ENCODE measurements at places on chromosomes 3 and 15.

GRCh38 chr3:172786036-172786435 lies 35.5 kb downstream of the ECT2 start:
- DNase-seq: no peak

DNA sequence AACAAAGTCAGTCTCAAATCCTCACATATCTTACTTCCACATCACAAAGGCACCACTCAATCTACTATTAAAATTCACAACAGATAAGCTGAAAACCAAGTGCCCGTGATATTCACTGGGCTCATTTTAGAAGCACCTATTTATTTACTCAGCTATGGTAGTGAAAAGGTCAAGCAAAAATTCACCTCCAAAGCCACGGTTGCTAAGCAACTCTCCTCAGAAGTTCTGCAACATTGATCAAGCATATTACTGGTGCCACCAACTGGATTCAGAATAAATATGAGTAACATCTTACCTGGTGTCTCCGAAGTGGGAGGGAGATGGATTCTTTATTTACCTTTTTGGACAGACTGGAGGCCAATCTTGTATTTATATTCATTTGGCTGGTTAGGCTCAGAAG lies 714.8 kb downstream of the FHIT start:
- no peak for DNase-seq

- DNase-seq: no peak
Observed at GRCh38 chr3:23094890-23095462, 108.2 kb upstream of the UBE2E2 start.

DNA sequence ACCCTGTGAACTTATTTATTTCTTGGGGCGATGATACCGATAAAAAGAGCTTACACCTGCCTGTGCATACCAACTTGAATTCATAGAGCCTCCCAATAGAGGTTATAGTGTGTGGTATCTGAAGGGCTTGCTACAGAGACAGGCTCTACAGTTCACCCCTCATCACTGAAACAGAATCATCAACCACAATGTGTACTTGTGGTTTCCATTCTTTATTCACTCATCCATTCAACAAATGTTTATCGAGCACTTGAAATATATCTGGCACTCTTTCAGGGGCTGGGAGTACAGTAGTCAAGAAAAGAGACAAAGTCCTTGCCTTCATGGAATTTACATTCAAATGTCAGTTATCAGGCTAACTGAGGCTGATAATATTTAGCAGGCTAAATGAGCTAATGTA lies 134.4 kb upstream of the SKOR1 start:
- no peak for DNase-seq

DNA sequence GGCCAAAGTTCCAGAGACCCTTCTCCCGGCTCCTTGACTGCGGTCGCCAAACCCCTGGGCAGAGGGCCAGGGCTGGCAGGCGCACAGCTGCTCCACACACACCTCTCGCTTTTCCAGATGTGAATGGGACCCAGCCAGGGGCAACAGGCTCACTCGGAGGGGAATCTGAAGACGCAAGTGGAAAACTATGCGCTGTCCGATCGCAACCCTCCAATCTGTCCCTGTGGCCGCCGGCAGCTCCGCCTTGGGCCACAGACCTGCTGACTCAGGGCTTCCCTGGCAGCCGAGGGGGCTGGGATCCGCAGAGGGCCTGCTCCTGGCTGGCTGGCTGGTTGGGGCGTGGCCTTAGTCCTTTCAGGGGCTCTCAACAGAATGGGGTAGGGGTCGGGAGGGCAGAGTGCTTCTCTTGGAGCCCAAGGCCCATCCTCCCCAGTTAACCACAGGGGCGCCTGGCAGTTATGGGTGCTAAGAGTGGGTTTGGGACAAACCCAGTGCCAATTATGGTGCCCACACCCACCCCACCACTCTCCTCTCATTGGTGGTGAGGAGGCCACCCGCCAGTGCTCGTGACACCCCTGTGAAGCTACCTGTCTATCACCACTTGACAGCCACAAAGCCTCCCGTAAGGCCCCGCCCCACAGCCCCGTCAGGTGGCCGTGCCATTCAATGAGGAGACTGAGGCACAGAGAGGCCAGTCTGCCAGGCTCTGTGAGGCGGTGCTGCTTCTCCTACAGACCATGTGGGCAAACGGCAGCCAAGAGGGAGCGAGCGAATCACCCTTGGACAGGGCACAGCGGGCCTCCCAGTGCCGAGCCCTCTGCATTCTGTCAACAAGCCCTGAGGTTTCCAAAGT lies 53.8 kb downstream of the IQSEC1 start:
- no peak for DNase-seq

GRCh38 chr15:65896236-65896635 lies 26.9 kb downstream of the RAB11A start:
- no peak for DNase-seq

GRCh38 chr3:41751597-41751996 lies 210.3 kb downstream of the ULK4 start:
- no peak for DNase-seq

GRCh38 chr15:85625856-85626255 lies 168.9 kb downstream of the KLHL25 start:
- DNase-seq: no peak

DNA sequence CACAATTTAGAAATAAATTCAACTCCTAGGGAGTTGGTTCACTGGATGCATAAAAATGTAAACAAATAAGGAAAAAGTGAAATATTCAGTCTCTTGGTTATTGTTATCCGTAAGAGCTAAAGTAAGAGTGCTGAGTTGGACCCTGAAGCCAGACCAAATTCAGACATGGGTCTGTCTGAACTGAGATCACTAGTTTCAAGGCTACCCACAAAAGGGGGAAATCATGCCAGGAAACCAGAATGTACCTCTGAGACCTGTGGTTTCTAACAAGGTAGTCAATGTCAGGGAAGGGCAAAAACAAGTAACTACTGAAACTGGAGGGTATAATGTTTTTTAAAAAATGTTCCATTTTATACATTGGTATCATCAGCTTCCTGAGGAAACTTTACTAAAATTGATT lies 35.2 kb upstream of the GOLGA6L2 start:
- DNase-seq: no peak

DNA sequence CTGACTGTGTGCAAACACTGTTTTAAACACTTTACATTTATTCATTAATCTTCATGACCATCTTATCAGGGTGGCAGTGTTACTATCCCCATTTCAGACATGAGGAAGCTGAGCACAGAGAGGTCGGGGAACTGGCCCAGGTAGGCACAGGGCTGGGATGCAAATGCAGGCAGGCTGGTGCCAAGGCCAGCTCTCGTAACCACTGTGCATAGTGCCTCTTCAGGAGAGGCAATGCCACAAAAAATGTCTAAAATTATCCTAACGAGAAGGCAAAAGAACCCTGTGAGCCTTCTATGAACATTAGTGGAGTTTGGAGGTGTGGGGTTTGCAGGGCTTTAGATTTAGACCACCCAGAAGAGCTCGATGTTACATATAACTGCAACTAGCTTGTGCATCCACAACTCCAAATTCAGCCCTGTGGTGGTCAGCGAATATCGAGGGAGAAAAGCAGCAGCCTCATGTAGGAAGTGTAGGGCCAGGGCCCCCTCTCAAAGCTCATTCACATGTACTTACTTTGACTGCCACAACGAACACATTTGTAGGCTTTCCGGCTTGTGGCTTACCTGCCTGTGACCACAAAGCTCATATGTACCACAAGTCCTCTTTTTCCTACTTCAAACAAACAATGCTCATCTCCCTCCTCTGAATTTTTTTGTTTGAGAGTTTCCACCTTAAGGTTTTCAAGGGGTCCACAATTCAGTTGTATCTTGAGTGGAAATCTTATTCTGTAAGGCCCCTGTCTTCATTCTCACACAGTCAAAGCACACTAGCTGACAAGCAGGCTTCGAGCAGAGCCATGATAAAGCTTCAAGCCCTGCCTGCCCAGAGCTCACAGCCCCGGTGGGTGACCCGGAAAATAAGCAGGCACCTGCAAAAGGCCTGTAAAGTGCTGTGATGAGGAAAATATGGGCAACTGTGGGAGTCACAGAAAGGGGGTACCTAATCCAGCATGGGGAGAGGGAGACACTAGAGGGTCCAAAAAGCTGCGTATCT lies 722.9 kb upstream of the CFAP20DC start:
- DNase-seq: no peak

DNA sequence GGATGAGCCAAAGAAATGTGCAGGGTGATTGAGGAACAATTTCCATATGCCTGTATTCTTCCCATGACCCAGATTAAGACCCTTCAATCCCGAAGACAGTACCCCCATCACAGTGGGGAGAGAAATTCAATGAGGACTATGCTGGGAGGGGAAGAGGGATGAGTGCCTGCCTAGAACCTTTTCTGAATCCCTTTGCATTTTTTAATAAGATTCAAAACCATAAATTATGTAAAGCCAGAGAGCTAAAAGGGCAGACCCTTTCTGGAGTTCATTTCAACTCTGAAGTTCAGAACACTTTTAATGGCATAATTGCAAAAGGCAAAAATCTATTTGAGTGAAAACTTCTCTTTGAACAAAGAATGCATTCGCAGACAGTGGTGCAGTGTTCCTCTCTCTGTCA lies 529.5 kb downstream of the NTRK3 start:
- no peak for DNase-seq

- DNase-seq: no peak
Observed at GRCh38 chr3:128679338-128679737, 28.7 kb upstream of the RPN1 start.

- DNase-seq: no peak
Observed at GRCh38 chr15:33098094-33099058, 96.1 kb downstream of the FMN1 start.

- DNase-seq: no peak
Observed at GRCh38 chr3:29534006-29534405, 253.1 kb downstream of the RBMS3 start.

DNA sequence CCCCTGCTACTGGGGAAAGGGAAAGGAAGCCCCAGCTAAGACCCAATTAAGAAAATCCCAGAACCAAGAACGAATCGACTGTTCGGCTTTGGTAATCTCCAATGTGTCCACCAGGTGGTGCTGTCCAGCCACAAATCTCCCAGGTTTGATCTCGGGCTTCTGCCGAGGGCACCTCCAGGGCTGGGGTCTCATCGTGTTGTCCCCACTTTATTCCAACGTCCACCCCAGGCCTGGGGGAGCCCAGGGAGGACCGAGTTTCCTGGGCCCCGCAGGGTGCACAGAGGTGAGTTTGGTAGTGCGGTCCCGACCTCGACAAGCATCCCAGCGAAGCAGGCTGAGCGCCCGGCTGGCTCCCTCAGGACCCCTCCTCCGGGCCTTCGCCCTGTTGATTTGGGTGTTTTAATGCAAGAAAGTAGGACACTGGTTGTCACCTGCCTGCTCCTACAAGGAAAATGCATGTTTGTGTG lies 185.1 kb downstream of the GOLGA6L6 start:
- no peak for DNase-seq

DNA sequence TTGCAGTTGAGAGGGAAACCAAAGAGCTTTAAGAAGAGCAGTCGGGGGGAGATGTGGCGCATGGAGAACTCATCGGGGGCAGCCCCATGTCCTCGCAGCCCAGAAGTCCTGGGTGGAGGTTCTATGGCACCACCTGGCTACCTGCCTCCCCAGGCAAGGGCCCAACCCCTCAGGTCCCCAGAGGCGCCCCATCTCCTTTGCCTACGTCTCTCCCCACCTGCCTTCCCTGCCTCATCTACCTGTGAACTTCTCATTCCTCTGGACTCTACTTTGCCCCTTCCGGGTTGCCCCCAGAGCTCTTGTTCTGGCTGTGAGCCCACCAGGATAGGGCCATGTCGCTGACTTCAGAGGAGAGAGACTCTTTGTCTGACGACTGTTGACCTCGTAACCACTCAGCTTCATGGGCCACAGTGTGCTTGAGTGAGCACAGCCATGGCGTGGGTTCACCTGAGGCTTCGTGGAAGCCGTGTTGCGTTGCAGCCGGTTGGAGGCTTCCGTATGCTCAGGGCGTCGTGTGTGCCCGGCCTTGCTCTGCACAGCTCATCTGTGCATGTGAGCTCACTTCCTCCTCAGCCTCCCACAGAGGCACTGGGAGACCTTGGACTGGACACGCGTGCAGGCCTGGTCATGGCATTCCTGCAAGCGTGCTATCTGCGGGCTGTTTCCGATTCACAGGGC lies 13.4 kb downstream of the APBA2 start:
- no peak for DNase-seq

- DNase-seq: no peak
Observed at GRCh38 chr15:41004490-41004889, 51.2 kb downstream of the CHAC1 start.

DNA sequence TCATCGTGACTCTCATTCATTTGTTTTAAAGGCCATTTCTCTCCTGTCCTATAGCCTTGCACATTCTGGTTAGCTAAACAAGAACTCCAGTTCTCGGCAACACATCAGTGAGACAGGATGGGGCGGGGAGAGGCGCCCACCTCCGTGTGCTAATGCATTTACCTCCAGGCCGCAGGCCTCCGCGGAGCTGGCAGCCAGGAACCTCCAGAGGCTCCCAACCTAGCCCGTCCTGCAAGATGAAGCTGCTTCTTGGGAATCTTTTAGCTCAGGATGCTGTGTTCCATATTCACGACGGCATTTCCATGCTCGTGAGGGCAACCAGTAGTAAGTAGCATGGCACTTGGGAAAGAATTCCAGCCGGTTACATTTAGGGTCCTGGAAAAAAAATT lies 47.9 kb downstream of the RGMA start:
- DNase-seq: peak; percentile 7

DNA sequence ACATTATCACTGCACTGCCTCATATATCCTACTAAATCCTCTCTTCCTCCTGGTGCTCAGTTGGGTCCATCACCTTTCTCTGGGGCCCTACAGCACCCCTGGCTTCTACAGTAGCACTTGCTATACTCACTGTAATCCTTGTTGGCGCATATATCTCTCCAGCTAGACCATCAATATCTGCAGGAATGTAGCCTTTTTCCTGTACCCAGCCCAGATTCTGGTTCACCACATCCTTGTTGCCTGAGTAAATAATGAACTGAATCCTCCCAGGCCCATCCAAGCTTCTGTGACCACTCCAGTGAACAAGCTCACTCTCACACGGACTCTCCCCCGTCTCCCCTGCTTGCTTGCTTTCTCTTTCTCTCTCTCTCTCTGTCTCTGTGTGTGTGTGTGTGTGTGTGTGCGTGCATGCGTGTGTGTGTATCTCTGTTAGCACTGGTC lies 62.5 kb upstream of the LIPC start:
- DNase-seq: no peak

DNA sequence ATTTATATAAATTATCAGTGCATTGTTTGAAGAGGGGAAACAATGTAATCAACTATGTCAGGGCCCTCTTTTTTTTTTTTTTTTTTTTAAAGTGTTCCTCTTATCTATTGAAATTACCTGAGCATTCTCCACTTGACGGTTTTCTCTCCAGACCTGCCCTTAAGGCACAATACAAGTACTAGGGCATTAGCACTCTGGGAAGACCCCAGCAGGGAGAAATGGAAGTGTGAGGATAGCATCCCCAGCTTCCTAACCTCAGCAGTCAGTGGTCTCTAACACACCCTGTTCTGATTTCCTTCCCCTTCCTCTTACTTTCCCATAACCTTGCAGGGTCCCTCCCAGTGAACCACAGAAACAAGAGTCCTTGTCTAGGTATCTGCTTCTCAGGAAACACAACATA lies 458.3 kb upstream of the ARL6 start:
- DNase-seq: no peak

- DNase-seq: no peak
Observed at GRCh38 chr3:188602620-188603019, 448.7 kb downstream of the LPP start.
